ENCODE measurements at places on chromosomes 16 and 17. TPM values are rescaled to one million over a fixed set of nuclear protein-coding genes. Genes with fewer than 3 reads are reported as not detected.

GRCh38 chr16:50448522-50448921 is 79.7 kb upstream of the BRD7 start:
- H3K4me3 ChIP-seq = no peak overlapping the region
- no peak for DNase-seq
- no peaks in the 10 kb centered on the region for H3K36me3 ChIP-seq
- H3K27me3 ChIP-seq = no peaks in the 10 kb centered on the region
- H3K27ac ChIP-seq = no peak overlapping the region

Gene CDRT4
- polyA plus RNA-seq = 5.1 TPM

Gene ADORA2B
- polyA plus RNA-seq = not detected

- no peaks in the 10 kb centered on the region for H3K4me1 ChIP-seq
- H3K27me3 ChIP-seq = no peaks in the 10 kb centered on the region
- no peak overlapping the region for H3K4me3 ChIP-seq
- H3K27ac ChIP-seq = no peak overlapping the region
- no peaks in the 10 kb centered on the region for H3K36me3 ChIP-seq
Measured at GRCh38 chr17:80633207-80633606, 88.6 kb downstream of the RPTOR start.

Gene WNT9B
- polyA plus RNA-seq = 0.63 TPM

- H3K4me3 ChIP-seq = no peak overlapping the region
- no peaks in the 10 kb centered on the region for H3K4me1 ChIP-seq
- no peak overlapping the region for H3K27ac ChIP-seq
- peaks cover 17% of the 10 kb centered on the region for H3K36me3 ChIP-seq
Measured at GRCh38 chr16:23570992-23571632, 13.6 kb downstream of the UBFD1 start.

- no peak overlapping the region for H3K27ac ChIP-seq
- peaks cover 7% of the 10 kb centered on the region for H3K4me1 ChIP-seq
- DNase-seq = no peak
Measured at GRCh38 chr17:9024497-9024896, 3.2 kb downstream of the NTN1 start.

Data from small intestine (tissue), 16 donors.